Activated CD4-positive, alpha-beta T cell treated with anti-CD3 and anti-CD28 coated beads for 4 hours (primary cell): ENCODE measurements at places on chromosomes 6 and 20.

DNA sequence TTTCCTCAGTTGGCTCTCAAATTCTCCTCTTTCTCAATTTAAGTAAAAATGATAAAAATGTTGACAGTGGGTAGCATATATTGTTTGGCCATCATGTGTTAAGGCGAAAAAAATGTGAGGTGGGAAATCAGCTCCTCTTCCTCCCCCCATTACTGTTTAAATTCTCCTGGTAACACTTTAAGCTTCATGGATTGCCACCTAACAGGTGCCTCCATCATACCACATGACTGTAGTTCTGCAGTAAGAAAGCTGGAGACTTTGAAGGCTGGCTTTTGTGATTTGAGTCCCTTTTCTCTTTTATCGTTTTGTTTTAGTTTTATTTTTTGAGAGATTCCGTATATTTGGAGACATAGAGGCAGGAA is 1.2 kb downstream of the ZFAND3 start:
- DNase-seq = no peak

DNA sequence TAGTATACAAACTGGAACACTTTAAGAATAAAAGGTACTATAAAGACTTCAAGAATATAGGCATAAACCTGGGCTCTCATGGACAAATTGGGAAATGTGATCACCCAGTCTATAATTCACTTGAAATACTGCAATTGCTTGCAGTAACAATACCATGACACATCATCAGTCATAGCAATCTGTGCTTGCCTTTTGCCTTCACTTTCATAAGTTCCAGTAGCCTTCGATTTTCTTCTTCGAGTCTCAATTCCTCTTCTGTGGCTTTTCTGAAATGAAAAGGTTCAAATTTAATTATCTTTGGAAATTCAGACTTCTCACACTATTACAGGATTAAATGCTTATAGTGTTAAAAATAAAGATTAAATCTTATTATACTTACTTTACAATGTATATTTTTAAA is 96.3 kb upstream of the ZBTB24 start:
- DNase-seq = no peak

DNA sequence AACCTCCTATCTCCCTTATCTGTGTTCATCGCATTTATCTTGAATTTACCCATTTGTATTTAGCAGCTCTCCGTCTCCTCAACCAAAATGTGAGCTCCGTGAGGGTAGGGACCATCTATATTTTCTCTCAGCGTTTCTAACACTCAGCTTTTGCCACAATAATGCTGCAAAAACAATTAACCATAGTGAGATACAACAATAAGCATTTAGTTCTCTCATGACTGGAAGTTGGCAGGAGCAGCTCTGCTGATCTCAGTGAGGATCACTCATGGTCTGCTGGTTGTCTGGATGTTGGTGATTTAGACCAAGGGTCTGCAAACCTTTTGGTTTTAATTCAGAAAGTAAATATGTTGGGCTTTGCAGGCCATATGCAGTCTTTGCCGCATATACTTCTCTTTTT is 394.8 kb upstream of the RNF217 start:
- no peak for DNase-seq

DNA sequence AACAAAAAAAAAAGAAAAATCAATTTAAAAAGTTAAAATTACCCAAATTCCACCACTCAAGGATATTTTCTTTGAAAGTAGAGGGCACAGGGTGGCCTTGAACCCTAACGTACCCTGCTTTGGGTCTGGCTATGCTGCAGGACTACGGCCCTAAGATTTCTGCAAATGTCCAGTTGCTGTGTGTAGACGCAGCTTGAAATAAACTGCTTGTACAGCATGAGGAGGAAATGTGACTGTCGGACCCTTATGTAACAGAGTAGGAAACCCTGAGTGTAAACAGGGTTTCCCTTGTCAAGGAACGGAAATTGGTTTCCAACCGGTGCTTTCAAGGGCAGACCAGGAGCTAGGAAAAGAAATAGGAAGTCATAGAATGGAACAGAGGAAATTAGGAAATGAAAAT is 60.7 kb upstream of the SHLD1 start:
- no peak for DNase-seq

GRCh38 chr6:63975699-63976098 is 340.1 kb downstream of the PHF3 start:
- DNase-seq = no peak

DNA sequence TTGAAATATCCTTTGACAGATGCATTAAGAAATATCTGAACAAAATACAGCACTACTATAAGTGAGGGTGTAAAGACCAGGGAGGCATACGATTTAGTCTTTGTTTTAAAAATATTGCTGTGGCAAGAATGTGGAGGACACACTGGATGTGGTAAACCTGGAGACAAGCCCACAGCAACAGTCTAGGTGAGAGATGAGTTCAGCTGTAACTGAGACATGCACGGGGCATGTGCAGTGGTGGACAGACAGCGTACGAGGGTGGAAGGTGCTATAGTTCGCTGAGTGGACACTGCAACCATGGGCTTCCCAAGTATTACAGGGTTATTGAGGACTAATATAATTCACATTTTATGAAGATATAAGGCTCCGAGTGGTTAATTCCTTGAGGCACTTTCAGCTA is 1.8 kb downstream of the NANP start:
- no peak for DNase-seq

DNA sequence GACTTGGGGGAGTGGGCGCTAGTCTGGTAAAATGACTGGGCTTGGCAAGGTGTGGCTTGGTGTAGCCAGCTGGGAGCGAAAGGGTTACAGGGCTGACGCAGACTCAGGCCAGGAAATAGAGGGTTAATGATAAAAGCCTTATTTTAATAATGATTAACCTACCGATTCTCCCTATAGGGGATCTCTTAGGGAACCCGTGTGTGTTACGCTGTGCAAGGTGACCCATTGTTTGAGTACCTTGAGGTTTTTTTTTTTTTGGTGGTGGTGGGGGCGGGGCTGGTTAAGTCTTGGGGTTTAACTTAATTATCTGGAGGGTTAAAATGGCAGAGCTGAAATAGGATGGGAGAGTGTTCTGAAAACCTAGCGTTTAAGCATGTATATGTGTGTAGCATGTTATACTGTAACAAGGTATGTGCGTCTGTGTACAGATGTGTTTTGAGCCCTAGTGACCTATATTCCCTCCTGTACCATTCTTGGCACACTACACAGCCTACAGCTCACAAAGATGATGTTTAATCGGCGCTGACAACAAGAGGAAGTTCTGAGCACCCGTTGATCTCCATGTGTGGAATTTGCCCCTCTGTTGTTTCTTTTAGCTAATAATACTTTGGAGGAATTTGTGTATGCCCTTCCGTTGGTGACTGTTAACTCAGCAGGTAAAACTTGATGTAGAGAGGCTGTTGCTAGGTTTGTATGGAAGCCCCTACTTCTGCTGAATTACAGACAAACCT is 1.3 kb downstream of the CARMIL1 start:
- no peak for DNase-seq

DNA sequence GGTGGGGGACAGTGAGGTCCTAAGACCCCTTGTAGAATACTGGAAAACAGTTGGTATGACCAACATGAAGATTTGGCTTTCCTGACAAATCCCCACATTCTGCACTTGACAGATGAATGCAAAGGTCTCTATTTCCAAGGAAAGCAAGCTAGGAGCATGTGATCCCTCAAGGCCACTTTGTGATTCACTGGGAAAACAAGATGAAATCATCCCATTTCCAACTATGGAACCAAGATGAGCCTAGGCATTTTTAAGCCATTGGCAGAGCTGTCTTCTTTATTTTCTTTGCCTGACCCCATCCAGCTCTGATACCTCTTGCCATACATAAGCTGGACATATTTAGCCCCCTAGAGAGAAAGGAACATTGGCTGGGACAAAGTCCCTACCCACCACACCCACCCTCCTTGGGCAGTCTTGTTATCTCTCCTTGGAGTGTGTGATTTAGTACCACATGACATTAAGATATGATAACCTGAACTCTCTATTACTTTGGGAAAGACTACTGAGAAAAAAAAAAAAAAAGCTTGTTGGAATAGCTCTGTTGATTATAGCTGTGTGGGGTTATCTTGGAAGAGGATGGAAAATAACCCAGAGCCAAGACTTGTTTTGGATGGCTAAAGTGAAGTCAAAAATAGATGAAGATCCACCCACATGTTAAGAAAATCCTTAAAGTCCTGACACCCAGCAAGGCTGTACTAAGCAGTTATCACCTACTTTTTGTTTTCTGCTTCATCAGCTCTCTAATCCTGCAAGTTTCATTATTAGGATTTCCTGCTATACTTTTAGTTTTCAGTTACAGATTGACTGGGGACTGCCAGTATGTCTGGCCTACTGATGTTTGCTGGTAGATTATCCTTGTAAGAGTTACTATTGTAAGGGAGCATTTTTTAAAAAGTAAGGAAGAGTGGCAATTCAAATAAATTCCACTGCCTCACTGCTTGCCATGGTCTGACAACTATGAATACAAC is 90.1 kb upstream of the PREP start:
- no peak for DNase-seq

GRCh38 chr6:44504301-44504791 is 116.8 kb downstream of the CDC5L start:
- DNase-seq = no peak

- DNase-seq = no peak
Measured at GRCh38 chr20:59751075-59751711, 146.9 kb downstream of the PHACTR3 start.
